ENCODE measurements at places on chromosomes 6 and 20.

- DNase-seq, result no peak
- H3K27me3 ChIP-seq, result no peaks in the 10 kb centered on the region
- H3K4me1 ChIP-seq, result no peaks in the 10 kb centered on the region
- no peak overlapping the region for H3K27ac ChIP-seq
These were observed 36.1 kb upstream of the FAM210B start for GRCh38 chr20:56322681-56323080.

DNA sequence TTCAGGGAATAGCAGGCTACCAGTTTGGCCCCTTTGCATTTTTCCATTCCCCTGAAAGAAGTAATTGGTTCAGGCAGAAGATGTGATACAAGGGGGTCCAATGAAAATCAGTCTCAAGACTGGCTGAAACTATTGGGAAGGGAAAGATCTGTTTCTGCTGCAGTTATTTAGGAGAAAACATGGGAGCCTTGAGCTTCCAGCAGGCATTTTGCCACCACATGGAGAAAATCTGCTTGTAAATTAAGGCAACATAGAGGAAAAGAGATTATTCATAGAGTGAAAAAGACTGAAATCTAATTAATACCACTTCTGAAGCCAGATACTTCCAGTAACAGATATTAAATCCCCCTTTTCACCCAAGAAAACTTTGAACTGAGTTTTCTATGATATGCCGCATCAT lies 44.2 kb upstream of the SNAP25 start:
- H3K4me3 ChIP-seq, result no peak overlapping the region
- DNase-seq, result no peak
- no peak overlapping the region for H3K27ac ChIP-seq
- no peaks in the 10 kb centered on the region for H3K27me3 ChIP-seq
- no peaks in the 10 kb centered on the region for H3K36me3 ChIP-seq
- no peaks in the 10 kb centered on the region for H3K4me1 ChIP-seq

DNA sequence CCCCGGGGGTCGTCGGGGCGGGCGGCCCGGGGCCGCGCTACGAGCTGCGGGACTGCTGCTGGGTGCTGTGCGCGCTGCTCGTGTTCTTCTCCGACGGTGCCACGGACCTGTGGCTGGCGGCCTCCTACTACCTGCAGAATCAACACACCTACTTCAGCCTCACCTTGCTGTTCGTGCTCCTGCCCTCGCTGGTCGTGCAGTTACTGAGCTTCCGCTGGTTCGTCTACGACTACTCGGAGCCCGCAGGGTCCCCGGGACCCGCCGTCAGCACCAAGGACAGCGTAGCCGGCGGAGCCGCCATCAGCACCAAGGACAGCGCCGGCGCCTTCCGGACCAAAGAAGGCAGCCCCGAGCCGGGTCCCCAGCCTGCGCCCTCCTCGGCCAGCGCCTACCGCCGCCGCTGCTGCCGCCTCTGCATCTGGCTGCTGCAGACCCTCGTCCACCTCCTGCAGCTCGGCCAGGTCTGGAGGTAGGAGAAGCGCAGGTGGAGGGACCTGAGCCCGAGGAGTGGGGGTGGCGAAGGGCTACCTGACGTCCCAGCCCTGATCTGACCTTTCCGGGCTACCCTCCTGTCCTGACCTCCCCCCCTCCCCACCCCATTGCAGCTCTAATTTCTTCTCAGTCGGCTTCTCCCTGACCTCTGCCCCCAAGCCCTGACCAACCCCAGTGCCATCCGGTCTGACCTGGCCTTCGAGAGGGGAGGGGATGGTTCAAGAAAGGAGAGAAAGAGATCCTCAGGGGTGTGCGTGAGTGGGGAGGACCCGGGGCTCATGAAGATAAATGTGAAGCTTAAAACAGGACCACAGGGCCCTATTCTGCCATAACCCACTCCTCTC lies 558 bp downstream of the XKR7 start:
- H3K4me3 ChIP-seq, result no peak overlapping the region
- DNase-seq, result peak; percentile 30
- H3K36me3 ChIP-seq, result no peaks in the 10 kb centered on the region
- H3K4me1 ChIP-seq, result no peaks in the 10 kb centered on the region
- no peak overlapping the region for H3K27ac ChIP-seq
- H3K27me3 ChIP-seq, result peaks cover 8% of the 10 kb centered on the region

- H3K4me1 ChIP-seq, result no peaks in the 10 kb centered on the region
- H3K36me3 ChIP-seq, result no peaks in the 10 kb centered on the region
- H3K27me3 ChIP-seq, result no peaks in the 10 kb centered on the region
- H3K4me3 ChIP-seq, result no peak overlapping the region
These were observed 59.2 kb upstream of the RAB32 start for GRCh38 chr6:146484411-146484810.

GRCh38 chr6:130132286-130132701 lies 90.5 kb downstream of the SAMD3 start:
- no peak for DNase-seq
- no peaks in the 10 kb centered on the region for H3K4me1 ChIP-seq
- H3K27ac ChIP-seq, result no peak overlapping the region
- no peaks in the 10 kb centered on the region for H3K36me3 ChIP-seq
- H3K4me3 ChIP-seq, result no peak overlapping the region
- H3K27me3 ChIP-seq, result no peaks in the 10 kb centered on the region

- no peak for DNase-seq
- H3K27ac ChIP-seq, result no peak overlapping the region
- H3K4me3 ChIP-seq, result no peak overlapping the region
- H3K4me1 ChIP-seq, result no peaks in the 10 kb centered on the region
- H3K36me3 ChIP-seq, result no peaks in the 10 kb centered on the region
- no peaks in the 10 kb centered on the region for H3K27me3 ChIP-seq
These were observed 31.4 kb downstream of the HIVEP2 start for GRCh38 chr6:142913511-142914047.

GRCh38 chr6:7271205-7271534 lies 41.8 kb downstream of the SSR1 start:
- H3K4me3 ChIP-seq, result no peak overlapping the region
- no peaks in the 10 kb centered on the region for H3K27me3 ChIP-seq
- no peak for DNase-seq

- no peak overlapping the region for H3K27ac ChIP-seq
- no peak for DNase-seq
- no peaks in the 10 kb centered on the region for H3K27me3 ChIP-seq
- no peaks in the 10 kb centered on the region for H3K36me3 ChIP-seq
- no peaks in the 10 kb centered on the region for H3K4me1 ChIP-seq
These were observed 46.9 kb downstream of the DLGAP4 start for GRCh38 chr20:36352843-36353553.

DNA sequence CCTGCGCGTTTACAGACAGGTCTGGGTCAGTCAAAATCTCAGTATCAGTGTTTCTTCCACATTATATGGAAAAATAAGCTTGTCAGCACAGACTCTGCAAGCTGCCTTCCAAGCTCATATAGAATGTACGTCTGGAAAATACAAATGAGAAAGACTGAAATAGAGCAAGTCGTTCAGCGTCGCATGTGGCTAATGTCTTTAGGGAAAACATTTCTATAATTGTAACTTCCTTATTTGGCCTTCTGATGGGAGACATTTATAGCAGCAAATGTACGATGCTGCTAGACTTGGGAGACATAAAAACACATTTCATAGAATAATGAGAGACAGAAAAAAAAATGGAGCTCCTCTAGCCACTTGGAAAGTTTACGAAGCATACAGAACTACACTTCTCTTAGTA lies 122.2 kb downstream of the KIF16B start:
- H3K4me3 ChIP-seq, result no peak overlapping the region
- no peaks in the 10 kb centered on the region for H3K36me3 ChIP-seq
- no peak for DNase-seq
- H3K4me1 ChIP-seq, result no peaks in the 10 kb centered on the region
- H3K27ac ChIP-seq, result no peak overlapping the region

- H3K36me3 ChIP-seq, result no peaks in the 10 kb centered on the region
- no peaks in the 10 kb centered on the region for H3K4me1 ChIP-seq
- DNase-seq, result no peak
- H3K4me3 ChIP-seq, result no peak overlapping the region
These were observed 471.6 kb downstream of the CD83 start for GRCh38 chr6:14589175-14589574.

GRCh38 chr6:25755483-25755882 lies 941 bp downstream of the SLC17A4 start:
- H3K27me3 ChIP-seq, result no peaks in the 10 kb centered on the region
- no peaks in the 10 kb centered on the region for H3K4me1 ChIP-seq
- H3K4me3 ChIP-seq, result no peak overlapping the region
- H3K36me3 ChIP-seq, result no peaks in the 10 kb centered on the region

- H3K27me3 ChIP-seq, result no peaks in the 10 kb centered on the region
- H3K4me1 ChIP-seq, result no peaks in the 10 kb centered on the region
- H3K36me3 ChIP-seq, result no peaks in the 10 kb centered on the region
- H3K27ac ChIP-seq, result no peak overlapping the region
- DNase-seq, result no peak
These were observed 7.0 kb downstream of the SCUBE3 start for GRCh38 chr6:35220711-35221110.

DNA sequence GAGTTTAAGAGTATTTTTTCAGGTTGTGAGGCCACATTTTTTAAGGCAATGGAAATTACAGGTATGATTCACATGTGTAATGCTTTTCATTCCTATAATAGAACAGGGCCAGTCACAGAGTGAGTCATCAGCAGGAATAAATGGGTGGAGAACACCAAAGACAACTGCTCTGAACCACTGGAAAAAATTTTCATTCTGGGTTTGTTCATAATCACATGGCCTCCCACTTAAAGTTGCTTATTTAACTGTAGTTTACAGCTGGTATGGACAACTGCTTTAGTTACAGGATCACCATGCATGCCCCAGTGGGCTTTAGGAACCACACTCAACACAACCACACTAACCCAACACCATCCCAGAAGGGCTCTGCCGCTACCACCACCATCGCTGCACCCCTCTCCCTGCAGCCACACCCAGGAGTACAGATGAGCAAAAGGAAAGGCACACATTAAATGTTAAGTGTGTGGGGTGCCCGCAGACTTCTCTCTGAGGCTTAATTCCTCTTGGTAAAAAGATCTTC lies 107.0 kb upstream of the DST start:
- peaks cover 3% of the 10 kb centered on the region for H3K4me1 ChIP-seq
- H3K27ac ChIP-seq, result no peak overlapping the region
- no peak for DNase-seq

GRCh38 chr6:84093441-84094435 lies 60.2 kb downstream of the MRAP2 start:
- H3K36me3 ChIP-seq, result no peaks in the 10 kb centered on the region
- H3K4me3 ChIP-seq, result no peak overlapping the region
- H3K4me1 ChIP-seq, result no peaks in the 10 kb centered on the region
- no peak for DNase-seq

GRCh38 chr20:43725666-43726065 lies 1.1 kb downstream of the GTSF1L start:
- no peak overlapping the region for H3K4me3 ChIP-seq
- no peaks in the 10 kb centered on the region for H3K36me3 ChIP-seq
- no peak for DNase-seq
- H3K4me1 ChIP-seq, result no peaks in the 10 kb centered on the region
- H3K27ac ChIP-seq, result no peak overlapping the region

- H3K4me3 ChIP-seq, result no peak overlapping the region
- H3K27ac ChIP-seq, result no peak overlapping the region
- no peaks in the 10 kb centered on the region for H3K36me3 ChIP-seq
- DNase-seq, result no peak
These were observed 67.1 kb downstream of the ELOVL5 start for GRCh38 chr6:53281518-53282215.

DNA sequence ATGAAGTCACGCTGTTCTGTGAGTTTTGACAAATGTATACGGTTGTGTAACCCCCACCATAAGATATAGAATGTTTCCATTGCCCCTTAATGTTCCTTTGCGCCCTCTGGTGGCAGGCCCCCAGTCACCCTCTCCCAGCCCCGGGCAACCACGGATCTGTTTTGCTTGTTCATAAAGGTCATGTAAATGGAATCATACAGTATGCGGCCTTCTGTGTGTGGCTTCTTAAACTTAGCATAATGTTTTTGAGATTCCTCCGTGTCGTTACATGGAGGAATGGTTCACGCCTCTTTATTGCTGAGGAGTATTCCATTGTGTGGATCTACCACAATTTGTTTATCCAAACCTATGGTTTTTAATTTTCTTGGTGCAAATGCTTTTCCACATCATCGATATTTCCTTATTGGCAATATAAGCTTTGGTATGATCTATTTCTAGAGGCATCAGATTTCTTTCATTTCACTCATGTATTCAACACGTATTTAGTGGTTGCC lies 28.4 kb downstream of the LYRM2 start:
- no peaks in the 10 kb centered on the region for H3K4me1 ChIP-seq
- H3K27ac ChIP-seq, result no peak overlapping the region
- H3K27me3 ChIP-seq, result no peaks in the 10 kb centered on the region
- no peaks in the 10 kb centered on the region for H3K36me3 ChIP-seq

DNA sequence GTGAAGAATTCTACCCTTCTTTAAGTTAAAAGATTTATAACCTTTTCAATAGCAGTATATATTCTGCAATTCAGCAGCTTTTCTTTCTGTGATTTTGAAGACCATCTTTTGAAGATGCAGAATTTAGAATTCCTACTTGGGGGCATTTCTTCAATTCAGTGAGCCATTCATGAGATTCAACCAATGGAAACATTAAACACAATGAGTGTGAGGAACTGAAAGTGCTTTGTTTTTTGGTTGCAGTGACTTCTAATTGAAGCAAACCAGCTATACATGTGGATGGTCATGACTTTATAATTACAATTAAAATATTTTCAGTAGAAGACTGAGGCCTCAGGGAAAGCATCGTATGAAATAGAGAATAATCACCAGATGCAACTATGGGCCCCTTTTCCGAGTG lies 108.3 kb downstream of the CARMIL1 start:
- DNase-seq, result no peak
- H3K36me3 ChIP-seq, result no peaks in the 10 kb centered on the region
- H3K4me1 ChIP-seq, result no peaks in the 10 kb centered on the region
- no peaks in the 10 kb centered on the region for H3K27me3 ChIP-seq

DNA sequence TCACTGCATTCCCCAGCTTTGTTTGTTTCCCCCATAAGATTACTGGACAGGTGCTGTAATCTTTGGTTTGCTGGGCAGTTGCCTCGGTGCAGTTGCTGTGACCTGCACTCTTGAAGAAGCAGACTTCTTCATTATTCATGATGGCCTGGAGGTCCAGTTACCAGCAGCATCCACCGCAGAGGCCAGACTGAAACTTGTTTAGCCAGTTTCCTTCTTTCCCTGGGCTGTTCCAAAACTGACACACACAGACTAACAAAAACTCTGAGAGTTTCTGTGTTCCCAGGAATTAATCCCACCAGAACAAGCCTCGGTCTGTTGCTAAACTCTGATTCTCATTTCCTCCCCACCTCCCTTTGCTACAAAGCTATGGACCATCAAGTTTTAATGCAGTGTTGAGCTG lies 144.1 kb downstream of the QRSL1 start:
- DNase-seq, result no peak
- no peaks in the 10 kb centered on the region for H3K4me1 ChIP-seq
- H3K36me3 ChIP-seq, result no peaks in the 10 kb centered on the region
- H3K4me3 ChIP-seq, result no peak overlapping the region
- H3K27me3 ChIP-seq, result no peaks in the 10 kb centered on the region

GRCh38 chr6:52759085-52759484 lies 4.2 kb downstream of the GSTA2 start:
- H3K27me3 ChIP-seq, result no peaks in the 10 kb centered on the region
- no peak overlapping the region for H3K27ac ChIP-seq
- no peaks in the 10 kb centered on the region for H3K4me1 ChIP-seq
- no peak overlapping the region for H3K4me3 ChIP-seq
- H3K36me3 ChIP-seq, result no peaks in the 10 kb centered on the region

Data from uterus (tissue), 4 donors.